NCI-H510A treated with DMSO at 0.1 percent for 48 hours (cell line): ENCODE measurements at places on chromosomes 11 and 22.

- DNase-seq = peak; percentile 50
Observed at GRCh38 chr11:14643697-14644225, at the start of gene PDE3B. TSS of gene PDE3B (plus strand) at chr11:14643804. CDS start at chr11:14644076, 272 bp downstream.

GRCh38 chr11:134764966-134765365 lies 352.9 kb upstream of the B3GAT1 start:
- no peak for DNase-seq

GRCh38 chr22:29580200-29580810 lies 608 bp downstream of the NIPSNAP1 start:
- peak; percentile 14 for DNase-seq

- no peak for DNase-seq
Observed at GRCh38 chr11:126190792-126191191, 20.7 kb downstream of the RPUSD4 start.

DNA sequence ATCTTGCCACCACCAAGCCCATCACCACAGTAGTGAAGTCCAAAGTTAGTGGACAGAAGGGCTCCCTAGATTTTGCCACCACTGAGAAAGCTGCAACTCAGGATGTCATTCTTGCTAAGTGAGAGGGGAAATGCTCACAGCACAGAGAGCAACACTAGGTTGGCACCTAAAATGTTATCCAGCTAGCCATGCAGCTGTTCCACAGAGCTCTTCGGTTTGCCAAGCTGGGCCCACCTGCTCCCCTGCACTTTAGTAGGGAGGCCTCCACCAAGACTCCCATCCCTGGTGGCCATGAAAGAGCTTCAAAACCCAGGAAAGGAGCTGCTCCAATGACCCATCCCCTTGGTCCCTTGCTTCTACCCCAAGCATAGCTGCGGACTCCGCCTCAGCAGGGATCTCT lies 63.8 kb downstream of the TRIM29 start:
- DNase-seq = no peak

DNA sequence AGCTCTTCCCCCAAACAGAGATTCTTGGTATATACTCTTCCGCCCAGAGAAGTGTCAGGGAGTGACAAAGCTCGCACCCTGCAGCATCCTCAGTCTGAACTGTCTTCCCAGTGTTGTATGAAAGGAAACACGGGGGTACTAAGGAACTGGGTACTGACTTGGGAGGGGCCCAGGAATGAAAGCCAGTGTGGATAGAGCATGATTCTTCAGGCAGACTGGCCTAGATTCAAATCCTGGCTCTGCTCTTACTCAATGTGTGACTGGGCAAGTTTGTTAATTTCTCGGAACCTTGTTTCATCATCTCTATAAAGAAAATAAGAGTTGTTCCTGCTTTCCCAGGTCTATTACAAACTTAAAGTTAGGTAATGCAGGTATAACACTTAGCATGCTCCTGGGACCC lies 266.0 kb upstream of the NARS2 start:
- no peak for DNase-seq

- DNase-seq = no peak
Observed at GRCh38 chr11:17684550-17684949, 34.8 kb upstream of the MYOD1 start.

GRCh38 chr11:108818971-108819370 lies 154.1 kb downstream of the DDX10 start:
- DNase-seq = no peak

DNA sequence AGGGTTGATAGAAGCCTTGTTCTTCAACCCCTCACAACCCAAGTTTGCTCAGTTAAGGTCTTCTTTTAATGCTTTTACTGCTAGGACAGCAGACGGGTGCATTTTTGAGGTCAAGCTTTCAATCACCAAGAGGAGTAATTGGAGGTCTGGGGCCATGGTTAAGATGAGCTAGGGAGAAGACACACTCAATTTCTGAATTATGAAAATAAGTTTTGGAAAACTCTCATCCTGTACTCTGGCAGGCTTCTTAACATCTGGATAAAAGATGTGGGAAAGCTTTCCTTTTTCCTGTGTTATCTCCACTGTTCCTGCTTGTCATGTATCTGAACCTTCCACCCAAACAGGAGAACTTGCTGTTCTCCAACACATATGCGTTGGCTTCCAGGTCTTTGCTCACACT lies 9.7 kb downstream of the ABTB2 start:
- no peak for DNase-seq

DNA sequence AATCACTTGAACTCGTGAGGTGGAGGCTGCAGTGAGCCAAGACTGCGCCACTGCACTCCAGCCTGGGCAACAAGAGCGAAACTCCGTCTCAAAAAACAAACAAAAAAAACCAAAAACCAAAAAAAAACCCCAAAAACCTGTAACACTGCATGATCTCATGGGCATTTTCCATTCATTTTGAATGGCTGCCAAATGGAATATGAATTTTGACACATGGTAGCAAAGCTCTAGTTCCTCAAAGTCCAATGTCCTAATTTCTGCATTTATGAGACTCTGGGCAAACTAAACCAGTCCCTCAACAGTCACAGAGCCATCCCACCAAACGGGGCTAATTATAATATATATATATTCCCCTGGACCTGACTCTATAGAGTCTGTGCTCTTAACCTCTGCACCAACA lies 61.8 kb downstream of the SGSM3 start:
- DNase-seq = no peak

DNA sequence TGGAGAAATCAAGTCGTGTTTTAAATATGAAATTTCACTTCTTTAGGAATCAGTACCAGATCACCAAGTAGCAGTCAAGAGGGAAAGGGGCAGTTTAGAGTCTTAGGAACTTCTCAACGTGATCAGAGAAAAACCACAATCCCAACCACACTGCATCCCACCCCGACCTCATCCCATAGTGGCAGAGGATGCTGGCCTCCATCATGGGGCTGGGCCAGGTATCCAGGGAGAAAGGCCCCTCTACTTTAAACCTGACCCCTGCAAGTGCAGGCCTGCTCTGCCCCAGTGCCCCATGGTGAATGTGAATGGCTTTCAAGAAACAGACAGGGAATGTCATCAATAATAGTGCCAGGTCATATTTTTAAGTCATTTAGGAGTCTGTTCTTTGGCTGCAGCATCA lies 12.1 kb downstream of the CHST1 start:
- DNase-seq = no peak

DNA sequence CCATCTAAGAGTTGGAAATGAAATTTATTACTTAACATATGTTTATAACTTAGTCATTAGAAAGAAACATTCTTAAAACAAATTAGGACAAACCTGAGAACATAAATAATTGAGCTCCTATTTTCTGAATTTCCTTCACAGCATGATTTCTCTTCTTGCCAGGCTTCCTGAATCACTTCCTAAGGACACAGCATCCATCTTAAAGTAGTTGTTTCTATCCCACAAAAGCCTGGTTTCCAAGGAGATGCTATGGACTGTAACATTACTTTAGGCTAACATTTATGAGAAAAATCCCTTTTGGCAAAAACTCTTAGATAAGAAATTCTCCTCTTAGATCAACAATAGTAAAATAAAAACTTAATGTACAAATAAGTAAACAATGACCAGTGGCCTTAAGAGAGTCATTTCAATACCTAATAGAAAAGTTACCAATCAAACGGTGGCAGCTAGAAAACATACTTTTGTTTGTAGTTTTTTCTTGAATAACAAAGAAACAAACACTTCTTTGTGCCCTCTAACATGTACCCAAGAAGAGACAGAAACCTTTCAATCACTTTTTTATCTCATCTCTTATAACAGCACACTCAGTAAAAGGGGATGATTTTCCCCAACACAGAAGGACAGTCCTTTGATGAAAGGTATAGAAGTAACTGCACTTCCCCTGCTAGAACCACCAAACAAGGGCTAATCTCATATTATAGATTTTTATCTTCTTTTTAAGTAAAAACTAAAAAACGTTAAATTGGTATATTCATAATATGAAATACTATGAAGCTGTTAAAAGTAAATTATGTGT lies 74.5 kb downstream of the TTC28 start:
- no peak for DNase-seq

GRCh38 chr22:43197271-43197941 lies 10.5 kb upstream of the TTLL12 start:
- DNase-seq = no peak

GRCh38 chr11:36431429-36432092 lies 78.5 kb downstream of the TRAF6 start:
- no peak for DNase-seq

- DNase-seq = no peak
Observed at GRCh38 chr11:47387944-47388696, 9.8 kb upstream of the SPI1 start.

- no peak for DNase-seq
Observed at GRCh38 chr22:37146051-37146385, 3.7 kb downstream of the IL2RB start.

GRCh38 chr11:66248903-66249302 lies 19.5 kb upstream of the RAB1B start:
- DNase-seq = no peak

DNA sequence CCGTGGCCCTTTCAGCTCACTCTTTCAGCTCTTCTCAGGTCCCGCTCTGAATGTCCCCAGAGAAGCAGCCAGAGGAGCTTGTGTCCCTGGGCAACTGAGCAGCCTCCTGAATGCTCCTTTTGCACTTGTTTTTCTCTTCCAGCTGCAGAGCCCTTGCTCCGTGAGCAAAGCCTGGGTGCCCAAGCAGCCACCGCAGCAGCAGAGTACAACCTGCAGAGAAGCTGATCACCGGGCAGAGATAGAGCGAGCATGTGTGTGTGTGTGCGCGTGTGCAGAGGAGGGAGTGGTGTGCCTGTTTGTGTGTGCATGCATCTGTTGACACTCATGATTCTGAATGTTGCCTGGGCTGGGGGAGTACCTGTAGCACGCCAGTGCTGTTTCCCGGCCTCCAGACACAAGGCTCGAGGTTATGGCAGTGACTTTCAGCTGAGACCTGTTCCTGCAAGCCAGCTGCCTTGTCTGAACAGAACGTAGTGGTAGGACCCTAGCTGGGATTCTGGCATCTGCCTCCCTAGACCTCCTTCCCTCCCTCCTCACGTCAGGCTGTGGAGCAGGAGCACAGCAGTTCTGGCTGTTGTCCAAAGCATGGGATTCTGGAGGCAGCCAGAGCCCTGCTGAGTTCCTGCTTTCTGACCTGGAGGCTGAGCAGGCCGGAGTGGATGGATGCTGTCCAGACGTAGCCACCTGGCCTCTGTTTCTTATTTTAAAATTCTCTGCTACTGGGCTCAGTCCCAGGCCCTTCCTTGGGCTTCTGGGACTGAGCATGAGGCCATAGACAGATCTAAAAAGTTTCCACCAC lies 4.5 kb upstream of the MAPK8IP1 start:
- DNase-seq = no peak

- DNase-seq = no peak
Observed at GRCh38 chr11:10294290-10294953, 403 bp upstream of the SBF2 start.

DNA sequence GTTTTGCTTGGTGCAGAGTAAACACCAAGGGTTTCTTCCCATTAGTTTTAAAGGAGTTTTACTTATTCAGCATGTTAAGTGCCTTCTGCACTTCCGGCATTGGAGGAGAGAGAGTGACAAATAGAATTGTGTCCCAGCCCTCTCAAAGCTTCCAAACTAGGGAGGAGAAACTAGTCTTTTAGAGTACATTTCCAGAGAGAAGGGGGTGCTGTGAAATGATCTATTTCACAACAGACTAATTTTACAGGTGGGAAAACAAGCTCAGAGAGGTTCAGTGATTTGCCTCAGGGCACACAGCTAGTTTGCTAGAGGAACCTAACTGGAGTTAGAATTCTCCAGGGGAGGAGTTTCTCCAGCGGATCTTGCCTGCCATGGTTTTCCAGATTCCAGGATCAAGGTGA lies 12.6 kb downstream of the MPST start:
- no peak for DNase-seq

- peak; percentile 83 for DNase-seq
Observed at GRCh38 chr11:114738954-114739353, 60.6 kb downstream of the NXPE2 start.

GRCh38 chr11:126310992-126311310 lies 7.1 kb downstream of the DCPS start:
- DNase-seq = no peak

DNA sequence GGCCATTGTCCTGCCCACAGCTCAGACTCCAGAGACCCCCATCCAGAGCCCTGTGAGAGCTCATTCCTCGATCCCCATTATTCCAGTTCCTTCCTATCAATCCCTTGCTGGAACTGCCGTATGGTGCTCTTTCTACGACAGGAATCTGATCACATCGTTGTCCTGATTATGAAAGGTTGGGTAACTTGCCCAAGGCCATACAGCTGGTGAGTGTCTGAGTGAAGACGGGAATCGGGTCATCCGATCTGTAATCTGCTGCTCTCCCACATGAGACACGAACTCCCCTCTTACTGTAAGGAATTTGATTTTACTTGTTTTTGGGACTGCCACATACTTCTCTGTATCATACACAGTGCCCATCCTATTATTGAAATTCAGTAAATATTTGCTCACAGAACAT lies 149.1 kb downstream of the OPCML start:
- no peak for DNase-seq

DNA sequence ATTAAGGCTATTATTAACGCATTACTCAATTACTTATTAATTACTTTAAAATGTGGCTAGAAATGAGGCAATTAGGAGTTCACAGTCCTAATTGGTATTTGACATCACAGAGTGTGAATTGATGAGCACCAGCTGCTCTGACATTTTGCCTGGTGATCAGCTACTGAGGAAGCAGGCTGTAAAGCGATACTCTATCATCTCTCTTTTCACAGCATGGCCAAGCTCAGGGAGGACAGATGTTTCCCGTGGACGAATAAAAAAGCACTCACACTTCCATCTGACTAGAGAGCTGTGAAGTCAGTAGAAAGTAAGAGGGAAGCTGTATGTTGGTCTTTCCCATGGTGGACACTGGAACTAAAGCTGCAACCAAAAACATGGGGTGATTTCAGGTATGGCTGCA lies 29.1 kb upstream of the SYT9 start:
- no peak for DNase-seq

GRCh38 chr11:87722756-87723565 lies 452.3 kb downstream of the RAB38 start:
- DNase-seq = no peak

DNA sequence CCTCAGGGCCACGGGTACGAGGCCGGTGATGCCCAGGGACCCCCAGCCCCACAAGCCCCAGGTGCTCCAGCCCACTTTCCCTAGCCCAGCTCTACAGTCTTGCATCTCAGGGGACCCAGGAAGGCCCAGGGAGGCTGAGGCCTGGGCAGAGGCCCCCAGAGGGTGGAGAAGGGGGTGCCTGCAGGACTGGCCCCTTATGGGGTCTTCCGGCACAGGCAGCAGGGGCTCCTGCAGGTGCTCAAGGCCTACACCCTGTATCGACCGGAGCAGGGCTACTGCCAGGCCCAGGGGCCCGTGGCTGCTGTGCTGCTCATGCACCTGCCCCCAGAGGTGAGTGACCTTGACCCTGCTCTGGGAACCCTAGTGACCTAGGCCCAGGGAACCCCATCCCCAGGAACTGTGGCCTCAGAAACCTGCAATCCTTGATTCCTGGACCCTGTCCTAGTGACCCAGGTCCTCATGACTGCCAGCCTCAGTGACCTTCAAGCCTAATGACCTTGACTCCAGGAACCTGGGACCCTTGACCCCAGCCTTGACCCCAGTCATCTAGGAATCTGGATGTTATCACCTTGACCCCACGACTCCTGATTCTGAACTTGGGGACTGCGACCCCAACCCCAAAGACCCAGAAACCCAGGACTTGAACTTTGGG lies 1.9 kb downstream of the TBC1D10C start:
- no peak for DNase-seq
